Aorta (tissue), 5 donors: ENCODE measurements at places on chromosomes 12 and 14. TPM values are rescaled to one million over a fixed set of nuclear protein-coding genes. Genes with fewer than 3 reads are reported as not detected.

- H3K27ac ChIP-seq, result no peak overlapping the region
- peaks cover 2% of the 10 kb centered on the region for H3K27me3 ChIP-seq
- H3K4me1 ChIP-seq, result no peaks in the 10 kb centered on the region
- no peak overlapping the region for H3K4me3 ChIP-seq
- no peak for DNase-seq
Observed at GRCh38 chr14:84819528-84819927, 710.4 kb upstream of the FLRT2 start.

RNASE7 gene
- total RNA-seq, result not detected

HOXC12 gene
- not detected for total RNA-seq

DNA sequence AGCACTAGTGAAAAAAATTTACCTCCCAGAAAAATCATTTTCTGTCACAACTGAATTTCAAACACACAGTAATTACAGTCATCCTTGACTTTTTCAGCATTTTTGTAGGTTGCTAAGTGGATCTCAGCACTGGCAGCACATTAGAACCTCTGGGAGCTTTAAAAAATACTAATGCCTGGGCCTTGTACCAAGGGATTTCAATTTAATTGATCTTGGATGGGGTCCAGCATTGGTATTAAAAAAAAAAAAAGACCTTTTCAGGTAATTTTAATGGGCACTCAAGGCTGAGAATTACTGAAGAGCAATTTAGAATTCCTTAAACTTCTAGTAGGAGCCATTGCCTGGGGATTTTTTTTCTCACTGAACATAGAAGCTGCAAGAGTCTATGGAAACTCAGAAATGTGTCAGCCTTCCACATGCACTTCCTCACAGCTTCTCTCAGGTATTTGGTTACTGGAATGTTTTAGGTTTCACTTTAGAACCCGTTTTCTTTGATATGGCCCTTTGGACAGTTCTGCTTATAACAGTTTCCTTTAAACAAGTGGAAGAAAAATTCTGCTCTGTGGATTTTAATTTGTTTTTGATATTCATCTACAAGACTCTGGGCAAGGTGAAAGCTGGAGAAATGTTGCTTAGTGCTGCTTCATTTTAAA lies 88.5 kb upstream of the DACT1 start:
- H3K27me3 ChIP-seq, result no peaks in the 10 kb centered on the region
- no peaks in the 10 kb centered on the region for H3K4me1 ChIP-seq
- no peak overlapping the region for H3K4me3 ChIP-seq
- no peaks in the 10 kb centered on the region for H3K36me3 ChIP-seq
- DNase-seq, result no peak

- H3K4me3 ChIP-seq, result no peak overlapping the region
- peaks cover 2% of the 10 kb centered on the region for H3K4me1 ChIP-seq
- peaks cover 6% of the 10 kb centered on the region for H3K36me3 ChIP-seq
- H3K27ac ChIP-seq, result no peak overlapping the region
Observed at GRCh38 chr14:64109819-64110554, 184.2 kb downstream of the ESR2 start.
